Activated CD4-positive, alpha-beta T cell treated with anti-CD3 and anti-CD28 coated beads for 4 hours (primary cell): ENCODE measurements at places on chromosomes 12 and 14.

DNA sequence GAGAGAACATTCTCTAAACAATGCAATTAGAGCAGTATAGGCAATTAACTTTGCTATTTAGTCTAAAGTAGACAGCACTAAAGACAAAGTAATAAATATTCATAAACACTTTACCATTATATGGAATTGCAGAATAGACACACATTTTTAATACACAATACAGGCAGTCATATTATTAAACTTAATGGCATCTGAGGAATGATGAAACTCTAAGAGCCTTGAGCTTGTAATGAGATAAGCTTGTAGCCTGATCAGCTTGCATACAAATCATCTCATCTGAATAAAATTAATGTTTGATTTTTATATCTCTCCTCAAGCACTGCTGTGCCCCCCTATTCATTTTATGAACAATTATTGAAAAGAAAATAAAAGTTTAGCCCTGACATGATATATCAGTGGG, 107.6 kb downstream of the MGAT4C start:
- DNase-seq: no peak

- peak; percentile 24 for DNase-seq
These were observed 14.0 kb downstream of the SMCO2 start for GRCh38 chr12:27460471-27460978.

GRCh38 chr14:68261092-68261842, 441.7 kb downstream of the RAD51B start:
- no peak for DNase-seq

DNA sequence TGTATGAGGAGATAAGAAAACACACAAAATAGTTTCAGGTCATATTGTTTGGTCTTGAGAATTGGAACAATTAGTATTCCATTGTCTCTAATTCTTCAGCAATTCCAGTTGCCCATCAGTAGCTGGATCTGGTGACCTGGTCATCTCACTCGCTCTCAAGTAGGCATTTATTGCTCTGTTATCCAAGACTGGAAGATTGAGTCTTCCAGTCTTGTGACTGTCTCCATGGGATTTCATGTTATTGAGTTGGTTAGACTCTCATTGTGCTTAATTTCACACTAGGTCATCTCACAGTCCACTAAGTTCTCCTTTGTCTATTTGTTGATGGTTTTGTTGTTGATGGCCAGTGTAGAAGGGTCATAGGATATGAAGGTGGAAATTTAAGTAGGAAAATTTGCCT, 47.5 kb downstream of the FBXO34 start:
- no peak for DNase-seq

GRCh38 chr12:122062832-122063693, 15.5 kb upstream of the MLXIP start:
- no peak for DNase-seq

- DNase-seq: no peak
These were observed 27.6 kb upstream of the CCDC63 start for GRCh38 chr12:110819150-110819549.

DNA sequence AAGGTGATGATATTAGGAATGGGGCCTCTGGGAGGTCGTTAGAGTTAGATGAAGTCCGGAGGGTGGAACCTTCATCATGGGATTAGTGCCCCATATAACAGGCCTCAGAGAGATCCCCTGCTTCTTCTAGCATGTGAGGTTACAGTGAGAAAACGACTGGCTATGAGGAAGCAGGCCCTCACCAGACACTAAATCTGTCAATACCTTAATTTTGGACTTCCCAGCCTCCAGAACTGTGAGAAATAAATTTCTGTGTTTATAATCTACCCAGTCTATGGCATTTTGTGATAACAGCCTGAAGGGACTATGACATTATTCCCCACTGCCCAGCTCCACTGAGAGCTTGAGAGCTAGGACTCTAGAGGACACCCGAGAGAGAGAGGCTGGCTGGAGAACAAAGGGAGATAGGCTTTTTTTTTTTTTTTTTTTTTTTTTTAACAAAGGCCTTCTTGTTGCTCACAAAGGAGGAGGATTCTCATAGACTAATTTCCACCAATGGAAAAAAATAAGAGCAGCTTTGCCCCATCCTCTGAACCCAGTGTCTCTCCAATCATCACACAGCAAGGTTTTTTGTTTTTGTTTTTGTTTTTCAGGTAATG, 87.8 kb upstream of the EEA1 start:
- DNase-seq: no peak

DNA sequence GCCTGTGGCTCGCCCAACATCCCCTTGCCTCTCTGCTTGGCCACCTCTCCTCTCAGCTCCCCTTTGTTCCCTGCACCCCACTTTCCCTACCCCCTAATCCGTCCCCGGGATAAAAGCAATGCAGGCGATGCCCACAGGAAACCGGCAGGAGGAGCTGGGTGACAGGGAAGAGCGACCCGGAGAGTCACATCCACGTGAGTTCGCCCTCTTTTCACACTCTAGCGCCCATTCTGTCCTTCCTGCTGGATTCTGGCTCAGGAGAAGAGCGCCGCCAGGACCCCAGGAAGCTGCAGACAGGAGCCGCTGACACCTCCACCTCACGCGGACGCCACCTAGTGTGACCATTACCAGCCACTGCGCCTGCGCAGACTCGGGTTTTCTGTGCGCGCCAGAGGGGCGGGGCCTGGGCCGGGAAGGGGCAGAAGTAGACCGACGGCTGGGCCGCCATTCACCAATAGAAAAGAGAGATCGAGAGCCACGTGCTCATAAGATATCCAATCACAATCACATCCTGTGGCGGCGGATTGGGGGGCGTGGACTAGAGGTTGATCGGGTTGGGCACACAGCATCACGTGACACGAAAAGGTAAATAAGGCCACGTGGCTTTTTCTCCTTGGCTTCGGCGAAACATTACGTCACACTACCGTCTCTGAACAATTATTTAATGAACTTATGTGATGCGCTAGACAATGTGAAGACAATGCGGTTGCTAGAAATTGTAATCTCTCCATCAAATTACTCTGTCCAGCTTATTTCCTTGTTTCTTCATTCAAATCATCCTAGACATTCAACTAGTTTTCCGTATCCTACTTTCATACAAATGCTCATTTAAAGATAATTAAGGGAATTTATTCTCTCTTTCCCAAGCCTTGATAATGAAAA, 10.1 kb downstream of the PLA2G1B start:
- DNase-seq: peak; percentile 100

GRCh38 chr14:50785457-50786063, 45.4 kb downstream of the NIN start:
- DNase-seq: no peak

- no peak for DNase-seq
These were observed 20.6 kb upstream of the YARS2 start for GRCh38 chr12:32776258-32776657.

DNA sequence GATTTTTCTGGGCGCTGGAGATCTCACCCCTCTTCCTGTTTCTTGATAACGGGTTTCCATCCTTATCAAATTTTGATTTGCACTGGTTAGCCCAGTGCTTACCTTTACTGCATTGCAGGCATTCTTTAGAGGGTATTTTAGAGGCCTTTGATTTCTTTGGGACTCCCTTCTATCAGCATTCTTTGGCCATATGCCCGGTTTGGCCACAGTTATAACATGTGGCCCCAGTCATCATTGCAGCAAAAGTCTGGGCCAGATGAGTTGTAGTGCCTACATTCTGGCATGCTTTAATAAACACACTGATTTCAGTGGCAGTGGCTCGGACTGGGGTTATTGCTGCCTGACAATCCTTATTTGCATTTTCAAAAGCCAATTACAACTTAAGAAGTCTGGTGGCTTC, 82.3 kb downstream of the KCNMB4 start:
- no peak for DNase-seq

DNA sequence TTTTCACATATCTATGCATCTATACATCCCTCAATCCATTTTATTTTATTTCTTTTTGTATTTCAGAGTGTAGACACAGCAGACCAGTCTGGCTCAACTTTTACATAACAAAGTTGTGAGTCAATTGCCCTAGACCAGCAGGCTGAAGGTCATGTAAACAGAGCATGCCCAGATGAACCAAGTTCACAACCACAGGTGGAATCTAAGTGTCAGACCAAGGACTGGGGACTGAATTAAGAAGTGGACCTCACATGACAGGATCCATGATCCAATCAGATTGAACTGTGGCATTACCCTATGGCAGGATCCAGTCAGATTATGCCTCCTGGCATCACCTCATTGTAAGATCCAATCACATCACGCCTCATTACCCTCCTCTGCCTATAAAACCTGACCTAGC, 455.8 kb downstream of the SOX5 start:
- DNase-seq: no peak

GRCh38 chr14:77180726-77181602, 634 bp upstream of the TMEM63C start:
- DNase-seq: no peak
